ENCODE measurements at places on chromosomes 7 and 10.

DNA sequence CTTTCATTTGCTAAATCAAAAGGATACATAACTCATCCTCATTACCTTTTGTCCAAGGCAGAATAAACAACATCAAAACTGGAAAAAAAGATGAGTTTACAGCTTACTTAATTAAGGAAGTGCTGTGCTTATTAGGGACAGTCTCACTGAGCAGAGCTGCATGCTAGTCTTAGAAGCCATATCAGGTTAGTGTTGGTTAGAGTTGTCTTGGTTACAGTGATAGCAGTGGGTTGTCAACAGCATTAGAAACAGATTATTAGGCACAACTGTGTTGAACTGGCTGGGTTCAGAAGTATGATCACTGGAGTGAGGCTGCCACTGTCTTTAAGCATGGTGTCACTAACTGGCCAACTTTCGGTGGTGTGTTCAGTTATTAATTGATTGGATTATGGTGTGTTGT is 503.9 kb upstream of the IGFBP3 start:
- no peak for DNase-seq

GRCh38 chr7:128284102-128284501 is 43.0 kb downstream of the LEP start:
- no peak for DNase-seq

DNA sequence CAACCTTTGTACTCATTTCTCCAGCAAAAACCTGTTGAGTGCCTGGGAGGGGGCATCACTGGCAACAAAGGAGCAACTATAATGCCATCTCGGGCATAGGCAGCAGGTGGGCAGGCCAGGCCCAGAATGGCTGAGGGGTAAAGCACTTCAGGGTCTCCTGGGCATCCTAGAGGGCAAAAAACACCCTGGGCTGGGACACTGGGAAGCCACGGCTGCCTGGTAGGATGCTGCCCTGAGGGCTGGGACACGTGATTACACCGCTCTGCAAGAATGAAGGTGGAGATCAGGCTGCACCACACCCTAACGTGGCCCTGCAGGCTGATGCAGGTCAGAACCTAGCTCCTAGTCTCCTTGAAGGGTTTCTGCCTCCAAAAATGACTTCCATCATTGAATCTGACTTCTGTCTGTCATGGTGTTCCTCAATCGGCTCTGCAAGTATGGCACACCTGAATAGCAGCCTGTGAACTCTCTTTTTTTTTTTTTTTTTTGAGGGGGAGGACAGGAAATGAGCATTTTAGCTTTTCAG is 4.5 kb upstream of the TRAPPC14 start:
- peak; percentile 40 for DNase-seq

- DNase-seq: no peak
Measured at GRCh38 chr7:131800008-131800407, 243.6 kb upstream of the PODXL start.

GRCh38 chr7:74051629-74052410 is 23.8 kb downstream of the ELN start:
- peak; percentile 67 for DNase-seq

DNA sequence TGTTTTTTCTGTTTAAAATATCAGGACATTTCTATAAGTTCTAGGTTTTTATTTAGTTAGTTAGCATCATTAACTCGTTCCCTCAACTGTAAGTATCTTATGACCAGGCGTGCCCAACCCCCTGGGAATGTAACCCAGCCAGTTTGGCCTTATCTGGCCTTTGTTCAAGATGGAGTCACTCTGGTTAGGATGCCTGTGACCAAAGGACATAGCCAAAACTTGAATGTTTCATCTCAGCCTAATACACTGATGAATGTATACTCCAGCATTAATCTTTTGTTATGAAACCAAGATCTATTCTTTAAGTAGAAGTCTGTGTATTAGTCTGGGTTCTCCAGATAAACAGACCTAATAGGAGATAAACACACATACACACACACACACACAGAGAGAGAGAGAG is 231.4 kb downstream of the NSUN6 start:
- no peak for DNase-seq

DNA sequence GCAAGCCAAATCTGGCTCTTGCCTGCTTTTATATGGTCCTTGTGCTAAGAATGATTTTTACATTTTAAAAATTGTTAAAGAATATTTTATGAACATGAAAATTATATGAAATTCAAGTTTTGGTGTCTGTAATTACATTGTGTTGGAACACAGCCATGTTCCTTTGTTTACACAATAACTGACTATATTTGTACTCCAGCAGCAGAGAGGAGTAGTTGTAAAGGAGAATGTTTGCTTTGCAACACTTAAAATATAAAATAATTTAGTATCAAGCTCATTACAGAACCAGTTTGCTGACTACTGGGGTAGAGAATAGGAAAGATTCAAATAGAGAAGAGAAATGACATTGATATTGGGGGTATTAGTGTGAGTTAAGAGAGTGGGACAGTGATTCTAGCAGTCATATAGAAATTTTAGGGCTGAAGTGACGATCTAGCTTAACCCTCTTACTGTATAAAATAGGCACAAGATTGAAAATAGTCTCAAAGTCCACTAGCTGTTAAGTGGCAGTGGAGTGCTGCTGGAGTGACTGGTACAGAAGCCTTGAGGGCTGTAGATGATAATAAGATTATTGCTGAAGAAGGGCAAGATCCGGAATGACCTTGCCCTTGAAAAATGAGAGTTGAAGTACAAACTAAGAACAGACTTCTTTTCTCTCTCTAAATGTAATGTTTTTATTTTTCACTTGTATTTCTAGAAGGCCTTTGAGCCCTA is 28.2 kb downstream of the SGPL1 start:
- no peak for DNase-seq

- peak; percentile 37 for DNase-seq
Measured at GRCh38 chr7:93245525-93246432, 13.6 kb downstream of the VPS50 start.

DNA sequence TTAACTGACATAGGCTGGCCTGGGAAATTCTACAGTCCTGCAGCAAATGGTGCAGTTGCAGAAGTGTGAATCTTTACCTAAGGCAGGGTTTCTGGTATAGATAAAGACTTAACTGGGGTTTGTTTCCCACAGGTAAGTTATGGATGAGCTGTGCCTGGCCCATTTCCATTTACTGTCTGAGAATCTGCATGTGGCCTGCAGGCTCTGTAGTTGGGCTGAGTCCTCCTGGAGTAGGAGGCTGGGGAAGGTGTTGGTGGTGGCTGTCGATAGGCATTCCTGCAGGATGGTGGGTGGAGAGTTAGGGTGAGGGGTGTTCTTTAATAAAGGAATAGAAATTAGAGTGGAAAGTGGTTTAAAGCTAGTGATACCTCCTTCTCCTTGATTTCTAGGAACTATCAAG is 193.5 kb downstream of the AUTS2 start:
- no peak for DNase-seq

DNA sequence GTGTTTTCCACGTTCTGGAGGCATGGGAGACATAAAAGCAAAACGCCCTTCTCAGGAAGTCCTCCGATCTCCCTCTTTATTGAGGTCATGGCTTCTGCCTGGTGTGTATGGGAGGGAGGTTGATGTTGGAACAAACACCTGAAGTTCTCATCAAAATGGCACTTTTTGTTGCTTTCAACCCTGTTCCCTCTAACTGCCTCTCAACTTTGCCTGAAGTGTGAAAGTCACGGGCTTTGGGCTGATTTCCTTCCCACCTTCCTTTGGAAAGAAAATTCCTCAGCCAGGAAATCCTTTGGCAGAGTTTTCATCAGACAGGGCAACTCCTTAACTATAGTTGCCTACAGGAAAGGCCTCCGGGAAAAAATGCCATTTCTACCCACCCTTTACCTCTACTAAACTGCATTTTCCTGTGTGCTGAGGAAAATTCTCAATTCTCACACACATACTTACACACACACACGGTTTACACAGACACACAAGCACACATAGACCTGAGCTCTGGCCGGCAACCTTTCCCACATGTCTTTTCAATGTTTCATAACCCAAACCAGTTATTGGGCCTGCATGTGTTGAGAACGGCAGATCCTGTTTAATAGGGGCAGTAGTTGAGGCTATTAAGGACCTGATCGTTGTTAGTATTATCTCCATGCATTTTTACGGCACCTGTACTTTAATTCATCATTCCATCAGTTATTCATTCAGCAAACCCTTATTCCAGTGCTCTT is 36.4 kb downstream of the CYP17A1 start:
- no peak for DNase-seq

GRCh38 chr10:26566525-26567350 is 128.6 kb downstream of the APBB1IP start:
- DNase-seq: no peak

- no peak for DNase-seq
Measured at GRCh38 chr10:47364911-47365310, 16.7 kb downstream of the RBP3 start.

DNA sequence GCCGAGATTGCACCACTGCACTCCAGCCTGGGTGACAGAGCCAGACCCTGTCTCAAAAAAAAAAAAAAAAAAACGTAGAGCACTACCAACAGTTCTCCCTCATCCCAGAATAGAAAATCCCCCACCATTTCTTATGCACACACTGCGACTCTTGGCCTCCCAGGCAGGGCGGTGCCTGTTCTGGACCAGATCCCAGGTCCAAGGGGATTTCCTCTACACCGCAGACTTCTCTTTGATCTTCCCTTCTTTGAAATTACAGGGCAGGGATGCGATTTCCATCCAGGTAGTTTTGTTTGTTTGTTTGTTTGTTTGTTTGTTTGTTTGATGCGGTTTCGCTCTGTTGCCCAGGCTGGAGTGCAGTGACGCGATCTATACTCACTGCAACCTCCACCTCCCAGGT is 91.8 kb downstream of the SEPTIN14 start:
- peak; percentile 50 for DNase-seq

DNA sequence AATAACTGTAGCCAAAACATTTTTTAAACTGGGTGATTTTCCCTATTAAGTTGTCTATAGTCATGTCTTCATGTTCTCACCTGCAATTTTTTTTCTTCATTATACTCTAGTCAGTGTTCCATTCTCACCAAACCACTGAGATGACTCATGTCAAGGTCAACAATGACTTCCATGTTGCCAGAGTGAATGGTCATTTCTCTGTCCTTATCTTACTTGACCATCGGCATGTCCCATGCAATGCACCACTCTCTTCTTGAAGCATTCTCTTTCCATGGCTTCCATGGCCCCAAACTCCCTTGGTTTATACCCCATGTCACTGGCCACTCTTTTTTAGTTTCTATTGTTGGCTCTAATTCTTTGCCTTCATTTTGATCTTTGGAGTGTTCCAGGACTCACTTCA is 173.9 kb downstream of the PPP1R17 start:
- peak; percentile 64 for DNase-seq

GRCh38 chr7:78350926-78351325 is 552.4 kb downstream of the PHTF2 start:
- no peak for DNase-seq

DNA sequence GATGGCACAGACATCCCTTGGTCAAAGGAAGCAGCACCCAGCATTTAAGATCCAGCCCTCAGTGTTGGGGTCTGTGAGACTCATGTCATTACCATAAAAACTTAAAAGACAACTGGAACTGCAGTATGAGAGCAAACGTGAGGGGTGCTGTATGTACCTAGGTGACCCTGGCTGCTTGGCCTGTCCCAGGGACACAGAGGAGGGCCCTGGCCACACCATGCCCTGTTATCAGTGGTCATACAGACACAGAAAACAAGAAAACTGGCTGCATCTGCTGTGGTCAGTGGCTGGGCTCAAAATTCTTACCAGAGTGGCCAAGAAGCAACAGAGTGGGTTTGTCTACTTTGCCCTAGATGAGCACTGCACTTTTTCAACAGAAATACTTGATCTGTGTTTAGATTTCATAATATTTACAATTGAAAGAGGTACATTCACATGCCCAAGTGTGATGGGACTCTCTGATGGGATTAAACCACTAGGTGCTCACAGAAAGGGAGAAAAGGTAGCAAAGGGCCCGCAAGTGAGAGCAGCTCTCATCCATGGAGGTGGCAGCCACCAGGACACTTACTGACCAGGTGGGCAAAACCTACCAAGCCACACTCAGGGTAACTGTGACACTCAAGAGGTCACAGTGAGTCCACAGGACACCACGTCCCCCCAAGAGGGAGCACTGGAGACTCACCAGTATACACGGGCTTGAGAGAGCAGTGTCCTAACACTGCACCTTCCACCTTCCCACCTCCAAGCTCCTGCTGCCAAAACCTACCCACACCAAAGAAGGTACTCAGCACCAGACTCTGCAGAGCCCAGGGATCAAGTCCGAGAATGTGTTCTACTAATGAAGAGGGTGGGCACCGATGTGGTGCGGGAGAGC is 68.1 kb upstream of the CAMK2B start:
- DNase-seq: no peak

DNA sequence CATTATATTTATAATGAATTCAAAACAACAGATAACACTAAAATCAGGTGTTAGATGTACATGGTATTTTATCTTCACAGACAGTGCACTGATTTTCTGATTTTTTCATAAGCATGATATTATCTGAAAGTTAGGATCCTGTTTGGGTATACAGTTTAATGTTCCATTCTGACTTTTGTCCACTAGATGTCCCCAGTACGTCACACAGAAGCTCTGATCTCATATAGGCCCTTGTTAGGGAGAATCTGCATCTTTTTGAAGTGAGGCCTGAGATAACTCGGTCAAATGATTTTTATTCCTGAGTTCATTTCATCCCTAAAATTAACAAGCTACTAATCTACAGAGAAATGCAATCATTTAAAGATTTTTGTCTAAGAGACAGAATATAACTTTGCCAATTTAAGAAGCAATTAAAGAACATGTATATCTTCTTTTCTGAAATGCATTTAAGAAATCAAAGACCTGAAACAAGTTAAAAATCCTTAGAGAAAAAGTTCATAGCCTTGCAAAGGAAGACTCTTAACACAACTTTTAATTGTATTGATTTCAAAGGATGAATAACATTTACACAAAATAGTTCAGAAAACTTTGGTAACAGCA is 72.0 kb upstream of the TES start:
- peak; percentile 69 for DNase-seq

DNA sequence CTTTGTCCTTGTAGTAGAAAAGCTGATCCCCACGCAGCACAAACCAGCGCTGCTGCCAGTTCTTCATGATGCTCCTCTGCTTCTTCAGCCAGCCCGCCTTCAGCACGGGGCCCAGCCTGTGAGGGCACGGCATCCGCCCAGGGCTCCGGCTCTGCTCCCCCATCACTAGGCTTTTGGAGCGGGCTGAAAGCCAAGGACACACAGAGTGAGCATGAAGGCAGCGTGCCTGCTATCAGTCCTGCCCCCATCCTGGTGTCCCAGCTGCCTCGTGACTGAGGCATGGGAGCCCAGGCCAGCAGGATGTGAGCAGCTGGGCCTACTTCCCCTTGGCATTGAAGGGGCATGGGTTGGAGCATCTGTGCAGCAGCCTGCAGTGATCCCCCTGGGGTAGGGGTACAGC is 21.9 kb downstream of the ARHGAP22 start:
- no peak for DNase-seq

DNA sequence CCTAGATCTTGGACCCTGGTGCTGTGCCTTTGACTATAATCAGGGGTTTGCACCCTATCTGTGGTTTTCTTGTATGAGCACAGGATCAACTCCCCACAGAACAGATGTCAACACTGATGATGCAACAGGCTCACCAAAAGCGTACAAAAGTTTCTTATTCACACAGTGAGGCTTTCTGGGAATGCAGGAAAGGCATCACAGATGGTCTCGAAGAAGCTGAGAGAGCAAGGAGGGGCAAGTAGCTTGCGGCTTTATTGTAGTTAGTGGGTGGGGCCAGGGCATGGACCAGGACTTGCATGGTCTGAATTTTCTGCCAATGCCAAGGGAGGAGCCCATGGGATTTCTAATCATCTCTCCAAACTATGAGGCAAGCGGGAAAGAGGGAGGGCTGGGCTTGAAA is 46.2 kb downstream of the SEC61G start:
- no peak for DNase-seq

- DNase-seq: no peak
Measured at GRCh38 chr7:65927489-65928448, 54.2 kb downstream of the GUSB start.

GRCh38 chr7:100863406-100863950 is 3.7 kb upstream of the TRIP6 start:
- DNase-seq: peak; percentile 95

All from A172 (cell line).